ENCODE measurements at places on chromosomes 2 and 18. TPM values are rescaled to one million over a fixed set of nuclear protein-coding genes. Genes with fewer than 3 reads are reported as not detected.

Gene C2orf80
- not detected for total RNA-seq

Gene ESPNL
- total RNA-seq = 0.16 TPM

Gene UGT1A5
- total RNA-seq = not detected

Gene SNORC
- 14.4 TPM for total RNA-seq

Gene STK36
- 9.6 TPM for total RNA-seq

Gene NAT8
- total RNA-seq = not detected

Gene LIMS2
- total RNA-seq = 7.7 TPM

Gene RNU2-63P
- not detected for total RNA-seq

Gene DYNAP
- total RNA-seq = not detected

Gene C2orf15
- 0.64 TPM for total RNA-seq

Gene IGFBP5
- 0.27 TPM for total RNA-seq

Gene MC4R
- not detected for total RNA-seq

Gene RAB27B
- 9.0 TPM for total RNA-seq

Gene RASGRP3
- 0.61 TPM for total RNA-seq

Gene TRMT61B
- total RNA-seq = 14.8 TPM

Gene TUBA3D
- total RNA-seq = 0.59 TPM

Gene LDLRAD4
- total RNA-seq = 3.3 TPM

Gene CCNYL1
- total RNA-seq = 19.4 TPM

Gene LOXHD1
- total RNA-seq = not detected

Gene PLA2R1
- total RNA-seq = 2.4 TPM

Gene SERPINB10
- not detected for total RNA-seq

Gene FBLN7
- total RNA-seq = 0.37 TPM

Gene CABLES1
- total RNA-seq = 19.1 TPM

Gene LONRF2
- 3.5 TPM for total RNA-seq

Gene KCNIP3
- total RNA-seq = 1.5 TPM

Gene KYNU
- 276 TPM for total RNA-seq

Gene G6PC2
- total RNA-seq = not detected

Gene DUSP2
- 0.31 TPM for total RNA-seq

Gene PPP3R1
- total RNA-seq = 61.8 TPM

Gene SCTR
- not detected for total RNA-seq

Gene POLE4
- 89.9 TPM for total RNA-seq

Gene ASB18
- 0.03 TPM for total RNA-seq

Gene SLC4A1AP
- 31.0 TPM for total RNA-seq

Gene SCN3A
- not detected for total RNA-seq

Gene CCDC74B
- total RNA-seq = 6.1 TPM

Gene ZNF892
- 0.43 TPM for total RNA-seq

Gene TMEM169
- 0.42 TPM for total RNA-seq

Gene PROM2
- 0.19 TPM for total RNA-seq

Gene DTNA
- 0.33 TPM for total RNA-seq

Gene LRRC30
- not detected for total RNA-seq

Gene CNDP1
- not detected for total RNA-seq

Gene PLGLB1
- 0.30 TPM for total RNA-seq

Measured in A549 treated with GW870086 at 1 μM for 4 hours (cell line).